ENCODE measurements at places on chromosomes 6 and 20. TPM values are rescaled to one million over a fixed set of nuclear protein-coding genes. Genes with fewer than 3 reads are reported as not detected.

MAP1LC3A gene
- 33.6 TPM for total RNA-seq

SLC35D3 gene
- total RNA-seq, result not detected

HTR1E gene
- total RNA-seq, result not detected

ITCH gene
- 46.8 TPM for total RNA-seq

TLDC2 gene
- not detected for total RNA-seq

SIRPA gene
- total RNA-seq, result 132 TPM

RAB32 gene
- total RNA-seq, result 37.0 TPM
